Inflammatory macrophage (primary cell): ENCODE measurements at places on chromosomes 3 and 15.

DNA sequence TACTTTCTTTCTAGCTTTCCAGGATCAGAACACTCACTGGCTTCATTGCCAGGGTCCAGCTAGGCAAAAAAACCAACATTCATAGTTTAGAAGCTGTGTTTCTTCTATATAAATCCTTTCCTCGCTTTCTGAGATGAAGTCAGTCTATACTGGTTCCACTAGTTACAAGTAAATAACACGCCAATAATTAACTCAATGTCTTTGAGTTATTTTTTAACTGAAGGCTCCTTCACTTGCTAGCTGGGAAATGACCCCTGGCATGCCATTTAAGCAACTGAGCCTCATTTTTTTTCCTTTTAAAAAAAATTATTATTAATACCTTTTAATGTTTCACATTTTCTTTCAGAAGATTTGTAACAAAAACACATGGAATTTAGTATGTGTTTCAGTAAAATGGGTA is 2.1 kb upstream of the CCDC174 start:
- DNase-seq: no peak

GRCh38 chr3:43742920-43743319 is 52.2 kb downstream of the ABHD5 start:
- no peak for DNase-seq

DNA sequence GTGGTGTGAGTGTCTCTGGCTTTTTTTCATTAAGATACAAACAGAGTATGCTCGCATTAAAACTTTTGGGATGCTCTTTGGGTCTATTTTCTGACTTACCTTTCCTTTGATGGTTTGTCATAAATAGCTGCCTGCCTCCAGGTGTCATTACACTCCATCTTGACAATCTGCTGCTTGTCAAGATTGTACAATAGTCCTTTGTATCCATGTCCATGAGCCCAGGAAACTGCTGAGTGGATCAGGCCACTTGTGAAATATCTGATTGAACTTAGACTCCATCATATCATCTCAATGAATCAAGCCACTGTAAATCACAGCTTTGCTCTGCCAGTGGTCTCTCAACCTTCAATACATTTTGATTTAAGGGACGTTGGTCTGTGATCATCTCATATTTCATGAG is 135.2 kb downstream of the ECT2 start:
- no peak for DNase-seq

DNA sequence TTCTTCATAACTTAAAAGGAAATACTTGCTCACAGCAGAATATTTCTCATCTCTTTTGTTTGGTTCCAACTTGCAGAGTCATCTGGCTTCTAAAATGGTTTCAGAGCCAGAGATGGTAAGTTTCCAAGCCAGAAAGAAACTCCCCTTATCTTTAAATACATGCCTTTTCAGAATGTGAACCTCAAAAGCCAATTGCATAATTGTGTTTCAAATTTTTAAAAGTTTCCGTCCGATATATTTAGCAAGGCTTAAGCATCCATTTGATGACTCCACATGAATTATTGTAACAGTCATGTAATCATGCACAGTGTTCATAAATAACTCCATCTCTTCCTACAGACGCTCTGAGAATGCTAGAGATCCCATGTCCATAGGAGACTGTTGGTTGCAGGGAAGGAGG is 40.6 kb upstream of the C3orf80 start:
- peak; percentile 21 for DNase-seq

GRCh38 chr3:155185631-155186071 is 105.5 kb downstream of the MME start:
- DNase-seq: no peak

DNA sequence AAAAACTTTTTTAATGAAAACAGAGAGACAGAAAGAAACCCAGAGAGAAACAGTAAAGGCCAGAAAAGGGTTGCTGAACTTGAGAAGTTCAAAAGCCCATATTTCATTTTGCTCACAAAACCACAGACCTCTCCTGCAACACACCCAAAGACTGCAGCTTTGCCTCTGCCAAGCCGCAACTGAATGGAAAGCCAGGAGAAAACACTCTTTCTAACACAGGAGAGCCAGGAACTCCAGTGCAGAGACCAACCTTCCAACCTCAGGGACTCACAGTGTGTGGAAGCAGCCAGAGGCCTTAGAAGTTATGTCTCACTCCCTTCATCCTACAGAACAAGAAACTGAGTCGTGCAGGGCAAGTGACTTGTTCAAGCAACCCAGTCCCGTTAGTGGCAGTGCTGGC is 163.1 kb upstream of the HES1 start:
- DNase-seq: no peak

- DNase-seq: no peak
Measured at GRCh38 chr3:149077628-149078027, 8.7 kb downstream of the HLTF start.

DNA sequence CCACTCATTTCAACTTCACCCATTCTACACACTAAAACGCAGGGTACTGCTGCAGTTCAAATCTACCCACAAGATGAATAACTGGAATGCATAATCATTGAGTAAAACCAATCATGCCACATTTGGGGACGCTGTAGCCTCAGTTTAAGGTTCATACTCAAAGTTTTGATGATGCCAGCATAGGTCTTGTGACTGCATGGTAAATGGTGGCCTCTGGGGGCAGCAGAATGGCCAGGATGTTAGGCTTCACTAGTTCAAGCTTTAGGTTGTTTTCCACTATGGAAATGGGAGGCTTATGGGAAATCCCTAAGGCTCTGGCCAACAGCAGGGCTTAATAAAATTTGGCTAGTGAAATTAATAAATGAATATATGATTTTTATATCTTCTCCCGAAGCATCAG is 104.3 kb upstream of the TSC22D2 start:
- peak; percentile 7 for DNase-seq

DNA sequence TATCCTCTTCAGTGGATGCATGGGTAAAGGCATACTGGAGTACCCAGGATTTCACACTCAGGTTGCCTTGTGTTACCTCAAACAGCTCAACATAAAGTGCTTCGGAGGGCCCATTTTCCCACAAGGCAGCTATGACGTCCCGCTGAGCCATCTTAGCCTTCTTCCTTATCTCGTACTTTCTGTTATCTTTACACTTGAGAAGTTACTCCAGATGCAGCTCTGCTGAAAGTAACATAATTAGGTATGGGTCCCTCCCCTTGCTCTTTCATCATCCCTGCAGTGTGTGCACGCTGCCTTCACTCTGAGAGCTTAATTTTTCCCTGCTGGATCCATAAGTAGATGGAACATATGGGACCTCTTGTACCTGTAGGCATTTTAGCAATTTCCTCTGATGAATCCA is 410.3 kb downstream of the AGBL1 start:
- no peak for DNase-seq

DNA sequence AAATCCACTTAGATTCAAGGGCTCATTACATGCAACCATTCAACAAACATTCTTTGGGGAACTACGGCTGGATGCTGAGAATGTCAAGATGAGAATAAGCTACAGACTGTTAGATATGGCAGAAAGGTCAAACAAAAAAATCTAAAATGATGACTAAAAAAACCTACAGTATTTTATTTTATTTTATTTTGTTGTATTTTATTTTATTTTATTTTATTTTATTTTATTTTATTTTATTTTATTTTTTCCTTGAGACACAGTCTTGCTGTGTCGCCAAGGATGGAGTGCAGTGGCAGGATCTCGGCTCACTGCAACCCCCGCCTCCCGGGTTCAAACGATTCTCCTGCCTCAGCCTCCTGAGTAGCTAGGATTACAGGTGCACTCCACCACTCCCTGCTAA is 46.2 kb downstream of the WDR72 start:
- DNase-seq: no peak

DNA sequence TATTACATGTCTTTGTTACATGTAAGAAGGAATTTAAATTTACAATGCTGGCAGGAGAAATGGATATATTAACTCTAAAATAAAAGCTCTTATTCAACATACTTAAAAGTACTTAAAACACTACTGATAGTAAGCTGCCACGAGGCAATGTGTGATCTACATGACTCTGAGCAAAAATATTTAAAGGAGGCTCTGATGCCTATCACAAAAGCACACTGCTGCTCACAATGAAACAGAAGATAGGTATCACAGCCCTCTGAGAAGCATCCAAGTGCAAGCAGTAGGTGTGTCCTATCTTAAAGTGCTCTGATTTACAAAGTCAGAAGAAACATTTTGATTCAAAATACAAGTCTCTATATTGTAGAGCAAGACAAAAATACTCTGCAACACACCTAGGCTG is 371.2 kb upstream of the WNT5A start:
- DNase-seq: no peak
